Activated CD8-positive, alpha-beta memory T cell treated with anti-CD3 and anti-CD28 coated beads for 4 hours (primary cell): ENCODE measurements at places on chromosomes 12 and 14.

GRCh38 chr14:103103461-103104388, 9.2 kb downstream of the EXOC3L4 start:
- no peak for DNase-seq

DNA sequence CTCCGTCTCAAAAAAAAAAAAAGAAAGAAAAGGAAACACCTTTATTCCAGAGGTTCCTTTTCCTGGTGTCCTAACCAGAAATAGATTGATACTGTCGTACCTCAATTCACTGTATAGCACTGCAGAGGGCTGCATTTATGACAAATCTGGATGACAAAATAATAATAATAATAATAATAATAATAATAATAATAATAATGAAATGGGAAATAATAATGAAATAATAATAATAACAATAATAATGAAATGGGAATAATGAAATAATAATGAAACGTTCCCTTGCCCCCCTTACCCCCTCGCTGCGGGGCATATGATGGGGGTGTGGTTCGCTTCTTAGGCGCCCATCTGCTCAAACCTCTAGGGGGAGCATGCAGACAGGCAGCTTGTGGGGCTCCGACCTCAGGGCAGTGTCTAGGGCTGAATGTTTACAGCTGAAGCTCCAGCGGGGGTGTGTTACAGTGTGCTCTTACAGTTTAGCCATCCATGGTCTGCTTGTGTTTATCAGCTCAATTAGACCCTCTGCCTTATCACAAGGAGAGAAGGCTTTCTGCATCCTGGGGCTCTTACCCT, 1088.3 kb upstream of the SEL1L start:
- DNase-seq = no peak

- no peak for DNase-seq
Measured at GRCh38 chr12:11540615-11541310, 108.7 kb upstream of the ETV6 start.

- no peak for DNase-seq
Measured at GRCh38 chr14:100893760-100894159, 9.8 kb downstream of the RTL1 start.

- no peak for DNase-seq
Measured at GRCh38 chr12:12891881-12892355, 556 bp downstream of the GPRC5A start.

DNA sequence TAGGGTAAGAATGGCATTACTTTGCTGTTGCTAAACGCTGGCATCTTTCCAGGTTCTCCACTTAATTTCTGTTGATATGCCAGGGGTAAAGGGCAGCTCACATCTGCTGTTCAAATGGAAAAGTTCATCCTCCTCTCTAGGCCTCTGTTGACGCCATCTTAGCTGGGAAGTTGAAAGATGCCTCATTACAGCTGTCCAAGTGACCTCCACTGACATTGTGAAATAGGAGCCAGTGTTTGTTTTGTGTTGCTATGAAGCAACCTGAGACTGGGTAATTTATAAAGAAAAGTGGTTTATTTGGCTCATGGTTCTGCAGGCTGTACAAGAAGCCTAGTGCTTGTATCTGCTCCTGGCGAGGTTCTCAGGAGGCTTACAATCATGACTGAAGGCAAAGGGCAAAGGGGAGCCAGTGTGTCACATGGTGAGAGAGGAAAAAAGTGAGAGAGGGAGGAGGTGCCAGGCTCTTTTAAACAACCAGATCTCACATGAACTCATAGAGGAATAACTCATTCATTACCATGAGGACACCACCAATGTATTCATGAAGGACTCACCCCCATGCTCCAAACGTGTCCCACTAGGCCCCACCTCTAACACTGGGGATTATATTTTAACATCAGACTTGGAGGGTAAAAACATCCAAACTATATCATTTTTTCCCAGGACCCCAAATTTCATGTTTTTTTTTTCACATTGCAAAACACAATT, 3.2 kb upstream of the ADAM21 start:
- no peak for DNase-seq

GRCh38 chr12:109716512-109717389, 3.1 kb downstream of the FAM222A start:
- no peak for DNase-seq

GRCh38 chr14:96445844-96446710, 54.1 kb downstream of the AK7 start:
- no peak for DNase-seq
